ENCODE measurements at places on chromosomes 7 and 10.

GRCh38 chr7:90551036-90551435 is 45.1 kb upstream of the CDK14 start:
- no peak for DNase-seq

GRCh38 chr10:27603104-27603503 is 99.0 kb downstream of the RAB18 start:
- no peak for DNase-seq

DNA sequence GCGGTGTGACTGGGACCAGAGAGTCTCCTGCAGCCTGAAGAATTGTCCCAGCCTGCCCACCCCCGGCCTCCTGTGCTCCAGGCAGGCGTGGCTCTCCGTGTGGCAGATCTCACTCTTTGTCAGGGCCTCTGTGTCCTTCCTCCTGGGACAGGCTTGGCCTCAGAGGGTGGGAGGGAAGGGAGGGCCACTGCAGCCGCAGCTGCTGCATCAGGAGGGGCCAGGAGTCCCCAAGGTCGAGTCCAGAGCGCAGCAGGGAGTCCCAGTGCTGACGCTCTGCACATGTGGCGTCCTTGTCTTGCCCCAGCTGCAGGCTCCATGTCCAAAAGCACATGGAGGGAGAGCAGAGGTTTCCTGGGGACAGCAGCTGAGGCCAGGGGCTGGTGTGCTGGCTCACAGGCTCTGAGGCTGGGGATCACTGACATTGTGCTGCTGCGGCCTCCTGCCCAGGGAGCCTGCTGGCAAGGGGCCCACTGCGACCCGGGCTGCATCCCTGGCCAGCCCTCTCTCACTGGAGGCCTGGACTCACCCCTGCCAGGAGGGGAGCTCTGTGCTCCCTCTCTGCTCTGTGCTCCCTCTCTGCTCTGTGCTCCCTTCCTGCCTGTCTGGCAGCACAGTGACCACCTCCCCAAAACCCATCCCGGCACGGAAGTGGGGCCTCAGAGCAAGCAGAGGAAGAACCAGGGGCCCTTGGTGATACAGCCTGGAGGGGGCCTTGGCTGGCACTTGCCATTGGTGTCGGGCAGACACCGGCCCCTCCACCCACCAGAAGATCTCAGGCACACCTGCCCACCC is 114.6 kb upstream of the RET start:
- DNase-seq = no peak

- DNase-seq = no peak
Observed at GRCh38 chr7:151697942-151698341, 178.2 kb upstream of the RHEB start.

GRCh38 chr7:111871283-111871682 is 309.0 kb upstream of the IMMP2L start:
- DNase-seq = no peak

GRCh38 chr7:134692344-134692705 is 45.7 kb downstream of the BPGM start:
- DNase-seq = no peak

DNA sequence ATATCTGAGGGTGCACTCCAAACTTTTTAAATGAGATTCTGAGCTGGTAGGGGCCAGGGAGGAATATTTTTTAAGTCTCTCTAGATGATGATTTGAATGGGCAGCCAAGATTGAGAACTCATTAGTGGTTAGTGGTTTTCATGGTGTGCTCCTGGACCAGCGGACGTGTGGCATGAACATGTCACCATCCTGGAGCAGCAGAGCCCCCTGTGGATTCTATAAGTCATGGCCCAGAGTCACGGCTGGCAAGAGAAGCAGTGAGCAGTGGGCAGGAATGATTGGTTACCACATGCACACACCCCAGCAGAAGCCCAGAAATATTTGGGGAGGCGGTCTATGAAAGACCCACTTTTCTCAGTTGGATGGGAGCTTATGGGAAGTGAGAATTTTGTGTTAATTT is 21.2 kb upstream of the UCN3 start:
- no peak for DNase-seq

DNA sequence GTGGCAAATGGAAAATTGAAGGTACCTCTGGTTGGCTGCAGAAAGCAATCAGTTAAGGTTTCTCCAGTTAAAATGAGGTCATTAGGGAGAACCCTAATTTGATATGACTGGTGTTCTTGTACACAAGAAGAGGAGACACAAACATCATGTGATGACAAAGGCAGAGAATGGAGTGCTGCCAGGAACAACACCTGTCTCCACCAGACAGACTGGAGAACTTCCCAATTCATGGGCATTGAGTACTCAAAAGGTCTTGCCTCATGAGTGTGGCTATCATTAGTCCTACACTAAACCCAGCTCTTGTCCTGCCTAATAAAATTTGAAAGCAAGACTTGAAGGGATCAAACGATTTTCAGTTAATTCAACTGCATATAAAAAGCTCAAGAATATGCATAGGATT is 152.6 kb downstream of the PTPN20 start:
- no peak for DNase-seq

GRCh38 chr7:124779194-124779593 is 13.6 kb upstream of the GPR37 start:
- no peak for DNase-seq

DNA sequence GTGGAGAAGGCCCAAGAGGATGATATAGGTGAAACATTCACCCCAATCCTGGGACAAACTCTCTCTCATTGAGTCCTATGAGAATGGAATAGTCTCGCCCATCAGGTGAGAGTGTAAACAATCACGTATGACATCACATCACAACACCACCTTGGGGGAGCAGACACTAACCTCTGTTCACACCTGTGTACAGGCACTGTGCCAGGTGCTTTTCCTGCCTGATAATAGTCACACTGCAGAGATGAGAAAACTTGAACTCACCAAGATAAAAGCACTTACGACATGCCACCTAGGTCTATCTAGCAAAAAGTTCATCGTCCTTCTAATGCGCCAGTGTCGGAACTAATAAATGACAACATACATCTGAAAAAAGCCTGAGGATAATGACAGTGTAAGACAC is 187.8 kb downstream of the FAM107B start:
- DNase-seq = peak; percentile 68

GRCh38 chr10:32982911-32983909 is 25.2 kb upstream of the ITGB1 start:
- no peak for DNase-seq

GRCh38 chr7:22348379-22348778 is 8.6 kb downstream of the RAPGEF5 start:
- no peak for DNase-seq

DNA sequence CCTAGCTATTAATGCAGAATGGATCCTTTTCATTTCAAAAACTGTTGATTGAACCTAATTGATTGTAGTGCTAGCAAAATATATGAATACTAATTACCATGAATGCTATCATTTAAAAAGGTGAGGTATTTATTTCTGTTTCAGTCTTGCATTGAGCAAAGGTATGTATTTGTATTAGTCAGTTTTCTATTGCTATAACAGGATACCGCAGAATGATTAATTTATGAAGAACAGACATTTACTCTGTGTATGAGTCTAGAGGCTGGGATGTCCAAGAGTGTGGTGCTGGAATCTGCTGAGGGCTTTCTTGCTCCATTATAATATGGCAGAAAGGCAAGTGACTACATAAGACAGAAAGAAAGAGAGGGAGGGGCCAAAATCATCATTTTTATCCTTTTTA is 199.2 kb downstream of the KIF20B start:
- DNase-seq = no peak

- DNase-seq = no peak
Observed at GRCh38 chr10:20369863-20370736, 527.0 kb downstream of the NEBL start.

GRCh38 chr7:135718219-135718618 is 9.8 kb downstream of the SLC13A4 start:
- DNase-seq = no peak

DNA sequence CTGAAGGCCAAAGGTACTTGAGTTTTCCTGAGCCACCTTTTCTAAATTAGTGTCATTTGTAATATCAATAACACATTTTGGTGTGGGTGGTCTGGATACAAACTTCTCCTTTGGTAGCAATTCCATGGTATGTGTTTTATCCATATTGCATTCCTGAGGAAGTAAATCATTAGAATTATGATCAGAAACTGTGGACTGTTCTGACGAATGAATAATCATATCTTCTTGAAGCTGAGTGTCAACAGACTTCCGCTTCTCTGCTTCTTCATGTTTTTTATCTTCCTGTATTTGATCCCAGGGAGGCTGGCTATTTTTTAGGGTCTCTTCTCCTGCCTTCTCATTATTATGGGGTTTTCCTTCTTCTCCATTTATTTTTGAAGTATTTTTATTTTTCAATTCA is 81.4 kb downstream of the NRBF2 start:
- DNase-seq = no peak

DNA sequence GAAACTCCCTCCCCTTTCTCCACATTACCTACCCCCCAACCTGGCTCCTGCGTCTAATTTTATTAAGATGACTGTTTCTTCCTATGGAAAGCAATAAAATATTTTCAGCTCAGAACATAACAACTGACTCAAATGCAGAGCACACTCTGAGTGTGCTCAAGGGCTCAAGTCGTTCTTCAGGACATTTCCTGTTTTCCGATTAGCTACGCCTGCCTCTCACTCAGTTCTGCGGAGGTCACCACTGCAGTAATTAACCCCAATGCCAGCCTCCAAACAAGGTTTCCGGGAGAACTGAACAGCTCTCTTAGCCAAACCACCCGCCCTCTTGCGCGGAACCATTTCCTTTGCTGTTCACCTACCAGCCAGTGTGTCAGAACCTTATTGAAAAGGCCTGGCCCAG is 19.3 kb downstream of the MYOF start:
- DNase-seq = no peak

- no peak for DNase-seq
Observed at GRCh38 chr10:75634947-75635346, 203.5 kb downstream of the LRMDA start.

DNA sequence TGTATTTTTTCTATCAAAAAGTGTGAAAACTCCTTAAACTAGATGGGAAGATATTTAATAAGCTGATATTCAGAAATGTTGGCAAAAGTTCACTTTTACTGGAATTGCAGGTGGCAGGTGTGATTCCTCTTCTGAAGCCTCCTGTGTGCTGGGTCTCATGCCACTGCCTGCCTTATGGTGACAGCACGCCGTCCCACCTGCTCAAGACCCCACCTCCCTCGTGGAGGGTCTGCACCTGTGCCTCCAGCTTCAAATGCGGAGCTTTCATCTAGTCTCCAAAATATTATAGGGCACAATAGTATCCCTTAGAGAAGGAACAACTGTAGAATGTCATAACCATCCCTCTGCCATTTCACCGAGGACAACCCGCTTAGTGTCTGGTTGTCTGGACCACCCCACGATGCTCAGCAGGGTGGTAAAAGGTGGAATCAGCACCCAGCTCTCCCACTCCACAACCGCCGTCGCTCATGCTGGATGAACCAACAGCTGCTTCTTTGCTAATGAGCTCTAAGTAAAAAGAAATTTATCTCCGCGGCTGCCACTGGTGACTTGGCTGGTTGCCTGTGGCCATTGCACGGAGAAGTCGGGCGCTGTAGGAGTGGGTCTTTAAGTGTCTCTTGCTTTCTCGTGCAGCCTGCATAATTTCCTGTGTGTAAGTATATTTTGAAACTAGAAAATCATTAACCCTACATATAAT is 119.3 kb upstream of the TCERG1L start:
- no peak for DNase-seq

DNA sequence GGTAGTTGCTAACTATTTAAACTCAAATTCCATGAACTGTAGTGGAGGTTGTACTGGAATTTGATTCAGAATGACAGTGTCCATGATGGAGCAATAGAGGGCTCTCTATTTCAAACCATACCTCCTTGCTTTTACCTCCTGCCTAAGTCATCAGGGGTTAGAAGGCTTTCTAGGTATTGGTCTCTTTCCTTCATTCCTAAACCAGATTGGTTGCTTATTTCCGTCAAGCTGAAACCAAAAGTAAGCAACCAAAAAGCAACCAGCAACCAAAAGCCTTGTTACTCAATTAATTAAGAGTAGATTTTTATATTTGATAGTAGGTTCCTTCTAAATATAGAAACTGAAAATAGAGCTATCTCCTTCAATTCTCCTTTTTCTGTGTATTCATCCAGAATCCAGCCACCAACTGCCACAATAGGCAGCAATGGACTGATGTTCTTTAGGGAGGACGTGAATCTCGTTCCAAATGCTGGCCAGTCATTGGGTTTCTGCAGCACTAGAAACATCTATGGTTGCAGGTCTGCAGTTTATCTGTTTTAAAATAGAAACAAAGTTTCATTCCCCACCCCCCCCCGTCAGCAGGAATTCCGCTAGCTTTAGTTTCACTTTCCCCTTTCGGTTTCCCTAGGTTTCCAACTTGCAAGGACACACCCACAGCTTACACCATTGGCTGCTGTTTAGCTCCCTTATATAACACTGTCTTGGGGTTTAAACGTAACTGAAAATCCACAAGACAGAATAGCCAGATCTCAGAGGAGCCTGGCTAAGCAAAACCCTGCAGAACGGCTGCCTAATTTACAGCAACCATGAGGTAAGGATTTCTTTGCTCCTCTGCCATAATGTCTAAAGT is at the start of gene IFIT1:
Gene IFIT1 (plus strand): TSS at position 717 of the 850 bp plus-strand sequence. CDS start 90 bp downstream, at position 807.
- peak; percentile 32 for DNase-seq

- no peak for DNase-seq
Observed at GRCh38 chr7:150323682-150324372, 482 bp upstream of the ACTR3C start.

- DNase-seq = no peak
Observed at GRCh38 chr10:27719052-27719451, 26.6 kb downstream of the MKX start.
